H9 (cell line): ENCODE measurements at places on chromosomes 3 and 15.

DNA sequence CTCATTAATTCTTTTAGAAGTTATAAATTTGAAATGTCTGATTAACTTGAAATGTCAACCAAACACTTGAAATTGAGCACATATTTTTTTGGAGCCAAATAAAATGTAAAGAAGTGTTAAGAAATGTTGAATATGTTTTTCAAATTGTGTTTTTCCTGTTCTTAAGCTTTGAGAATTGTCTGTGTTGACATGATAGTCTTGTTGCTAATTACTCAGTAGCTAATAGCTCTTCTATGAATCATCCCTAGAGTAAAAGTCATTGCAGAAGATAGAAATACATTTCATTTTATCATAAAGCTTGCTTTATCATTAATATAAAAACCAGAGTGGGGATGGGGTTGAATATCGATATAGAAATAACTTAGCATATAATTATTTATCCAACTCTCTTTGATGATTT lies 41.9 kb upstream of the ABHD10 start:
- DNase-seq: no peak

DNA sequence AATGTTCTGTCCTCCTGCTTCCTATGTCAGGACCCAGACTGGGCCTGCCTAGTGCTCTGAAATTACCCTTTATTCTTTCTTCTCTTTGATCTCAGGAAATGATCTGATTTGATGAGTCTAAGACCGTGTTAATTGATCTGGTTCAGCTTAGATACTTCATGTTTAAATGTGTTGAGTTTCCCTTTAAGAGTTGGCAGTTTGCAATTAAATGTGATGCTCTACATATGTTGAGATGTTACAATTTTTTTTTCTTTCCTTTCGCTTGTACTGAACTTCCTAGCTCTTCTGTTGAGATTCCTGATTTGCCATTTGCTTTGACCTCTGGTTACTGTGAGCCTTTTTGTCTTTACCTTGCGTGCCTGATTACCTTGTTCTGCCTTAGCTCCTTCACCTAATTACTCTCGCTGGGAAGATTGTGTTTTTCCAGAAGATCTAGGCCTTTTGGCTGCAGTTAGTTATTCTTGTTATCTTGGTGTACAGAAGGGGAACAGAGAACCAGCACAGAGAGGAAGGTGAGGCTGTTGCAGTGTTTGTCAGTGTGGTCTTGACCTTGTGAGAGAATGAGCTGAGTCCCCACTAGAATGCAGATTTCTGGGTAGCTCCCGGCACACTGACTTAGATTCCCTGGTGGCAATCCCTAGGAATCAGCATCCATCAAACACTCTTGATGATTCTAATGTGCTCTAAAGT lies 203.6 kb downstream of the EDEM1 start:
- DNase-seq: no peak

- DNase-seq: no peak
Measured at GRCh38 chr15:80423215-80423614, 19.0 kb downstream of the ARNT2 start.

- DNase-seq: peak; percentile 42
Measured at GRCh38 chr3:42839616-42840015, 30.4 kb downstream of the ACKR2 start.

DNA sequence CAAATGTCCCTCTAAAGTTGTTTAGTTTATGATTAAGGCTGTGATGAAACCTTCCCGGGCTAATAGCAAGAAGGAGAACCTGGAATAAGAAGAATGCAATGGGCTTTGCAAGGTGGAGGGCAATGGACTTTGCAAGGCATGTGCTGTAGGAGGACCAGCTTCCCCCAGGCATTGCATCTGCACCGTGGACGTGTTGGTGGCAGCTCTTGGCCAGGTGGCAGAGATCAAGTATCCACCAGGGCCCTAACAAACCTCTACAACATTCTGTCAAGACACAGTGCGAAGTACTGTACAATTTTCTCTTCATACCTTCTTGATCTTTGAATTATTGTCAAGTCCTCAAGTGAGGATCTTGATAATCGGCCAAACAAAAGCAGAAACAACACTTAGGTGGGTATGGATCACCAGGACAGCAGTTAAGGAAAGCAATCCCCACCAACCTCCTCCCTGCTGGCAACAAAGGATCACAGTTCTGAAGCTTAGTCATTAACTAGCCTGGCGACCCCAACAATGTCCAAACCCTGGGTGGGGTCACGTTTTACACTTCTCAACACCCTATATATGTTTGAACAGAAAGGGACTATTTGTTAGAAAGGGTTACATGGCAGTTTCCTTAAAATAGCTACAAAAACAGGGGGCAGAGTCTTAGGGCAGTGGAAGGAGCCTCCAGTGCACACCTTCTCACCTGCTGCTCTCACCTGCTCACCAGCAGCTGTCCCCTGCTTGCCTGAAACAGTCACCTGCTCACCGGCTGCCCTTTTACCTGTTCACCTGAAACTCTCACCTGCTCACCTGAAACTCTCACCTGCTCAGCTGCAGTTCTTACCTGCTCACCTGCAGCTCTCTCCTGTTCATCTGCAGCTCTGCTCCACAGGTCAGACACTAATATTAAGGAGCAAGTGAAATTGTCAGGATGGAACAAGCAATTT lies 137.9 kb upstream of the LIPC start:
- DNase-seq: no peak

DNA sequence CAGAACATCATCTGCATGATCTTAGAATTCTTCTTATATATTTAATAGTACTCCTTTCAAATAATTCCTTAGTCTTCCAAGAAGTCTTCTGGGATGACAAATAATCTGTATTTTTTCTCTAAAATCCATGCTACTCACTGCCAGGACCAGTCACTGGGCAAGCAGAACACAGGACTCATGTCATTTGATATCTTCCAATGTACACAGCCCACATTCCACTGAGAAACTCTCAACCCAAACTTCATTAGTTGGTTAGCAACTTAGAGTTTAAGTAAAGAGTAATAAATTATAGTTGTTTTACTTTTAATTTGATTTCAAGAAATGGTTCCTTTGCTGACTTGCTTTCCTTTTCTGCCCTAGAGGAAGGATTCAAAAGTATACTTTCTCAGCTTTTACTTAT lies 317.0 kb downstream of the VGLL3 start:
- no peak for DNase-seq

DNA sequence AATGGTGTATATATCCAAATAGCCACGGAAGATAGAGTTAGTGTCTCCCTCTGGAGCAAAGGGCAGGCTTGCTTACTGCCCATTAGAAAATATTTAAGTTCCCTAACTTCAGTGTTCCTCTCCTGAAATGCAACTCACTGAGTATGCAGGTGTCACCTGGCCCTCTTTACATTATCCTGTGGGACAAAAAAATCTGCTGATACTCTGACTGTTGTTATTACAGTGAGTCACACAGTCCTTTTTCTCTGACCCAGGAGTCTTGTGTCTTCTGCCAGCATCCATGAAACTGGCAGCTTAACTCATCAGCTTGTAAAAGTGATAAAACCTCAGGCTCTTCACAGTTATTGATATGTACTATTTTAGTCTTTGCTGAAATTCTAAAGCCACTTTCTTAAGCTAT lies 42.2 kb upstream of the RASGRF1 start:
- DNase-seq: no peak

GRCh38 chr15:45587863-45588170 lies 638 bp downstream of the BLOC1S6 start:
- no peak for DNase-seq

GRCh38 chr3:193230610-193231009 lies 10.4 kb upstream of the PLAAT1 start:
- DNase-seq: no peak

- no peak for DNase-seq
Measured at GRCh38 chr3:153163756-153164550, 1.9 kb downstream of the RAP2B start.

DNA sequence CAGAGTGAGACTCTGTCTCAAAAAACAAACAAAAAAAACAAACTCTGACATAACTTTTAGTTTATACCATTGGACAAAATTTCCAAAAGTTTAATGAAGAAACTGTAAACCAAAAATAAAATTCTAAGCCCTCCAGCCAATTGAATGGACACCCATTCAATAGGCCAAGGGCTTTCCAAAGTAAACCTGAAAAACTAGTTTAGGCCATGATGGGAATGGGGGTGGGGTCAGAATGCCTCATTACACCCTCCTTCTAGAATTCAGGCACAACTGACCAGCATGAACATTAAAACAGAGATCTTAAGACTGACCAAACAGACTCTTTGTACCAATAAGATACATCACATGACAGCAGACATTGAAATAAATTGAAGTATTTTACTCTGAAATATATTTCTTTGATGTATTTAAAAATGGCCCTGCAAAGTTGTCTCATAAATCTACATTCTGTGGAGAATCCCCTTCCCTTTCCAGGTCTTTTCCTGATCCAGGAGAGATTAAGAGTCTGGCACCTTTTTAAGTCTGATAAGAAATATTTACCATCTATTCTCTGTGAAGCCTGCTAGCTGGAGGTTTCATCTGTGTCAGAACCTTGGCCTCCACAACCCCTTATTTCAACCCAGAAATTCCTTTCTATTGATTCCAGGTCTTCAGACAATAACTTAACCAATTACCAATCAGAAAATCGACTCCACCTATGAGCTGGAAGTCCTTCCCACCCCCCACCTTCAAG lies 15.7 kb downstream of the THOC7 start:
- DNase-seq: no peak

DNA sequence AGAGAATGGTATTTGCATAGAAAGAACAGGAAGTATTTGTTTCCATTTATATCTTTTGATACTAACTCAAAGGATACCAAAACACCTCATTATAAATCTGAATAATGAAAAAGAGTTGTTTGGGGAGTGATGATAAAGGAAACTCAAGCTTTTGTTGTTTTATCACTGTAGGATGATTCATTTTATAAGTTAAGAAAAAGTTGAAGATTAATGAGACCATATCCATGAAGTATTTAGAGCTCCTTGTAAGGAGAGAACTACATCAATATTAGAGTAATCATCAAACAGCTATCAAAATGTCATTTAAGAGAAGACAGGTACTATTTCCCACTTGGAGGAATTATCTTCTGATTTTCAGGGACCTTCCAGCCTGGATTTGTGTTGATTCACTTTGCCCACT lies 92.5 kb downstream of the EPHB1 start:
- DNase-seq: no peak

- peak; percentile 82 for DNase-seq
Measured at GRCh38 chr3:17047162-17047561, 162.4 kb downstream of the PLCL2 start.

- DNase-seq: no peak
Measured at GRCh38 chr3:51269466-51269865, 115.6 kb upstream of the MANF start.

DNA sequence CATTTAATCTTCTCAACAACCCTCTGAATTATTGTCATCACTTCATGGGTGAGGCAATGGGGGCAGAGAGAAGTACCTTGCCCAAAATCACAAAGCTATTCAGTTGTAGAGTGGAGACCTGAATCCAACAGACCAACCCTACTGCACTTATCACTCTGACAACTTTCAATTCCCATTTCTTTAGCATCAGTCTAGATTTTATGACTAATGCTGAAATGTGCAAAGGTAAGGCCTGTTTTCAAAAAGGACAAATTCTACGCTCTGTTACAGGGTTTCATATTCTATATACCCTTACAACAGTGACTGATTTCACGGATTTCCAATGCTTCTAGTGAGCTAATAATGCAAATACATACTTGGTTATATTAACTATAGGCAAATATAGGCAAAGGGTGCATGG lies 286.0 kb downstream of the ADAMTS17 start:
- no peak for DNase-seq

- no peak for DNase-seq
Measured at GRCh38 chr3:178095522-178095921, 440.7 kb upstream of the KCNMB2 start.

DNA sequence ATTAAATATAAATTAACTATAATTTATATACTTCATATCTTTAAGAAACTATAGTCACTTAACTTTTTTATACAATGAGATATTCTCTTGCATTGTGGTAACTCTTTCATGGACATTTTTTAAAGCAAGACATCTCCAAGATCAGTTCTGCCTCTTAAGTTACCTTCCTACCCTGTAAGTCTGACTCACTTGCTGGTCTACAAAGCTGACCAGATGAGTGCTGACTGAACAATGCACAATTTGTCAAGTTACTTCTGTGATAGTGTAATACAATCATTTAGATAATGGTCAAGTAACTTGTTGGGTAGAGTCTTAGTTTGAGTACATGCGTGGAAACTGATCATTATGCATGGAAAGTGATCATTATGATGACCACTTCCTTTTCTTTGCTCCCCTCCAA lies 145.9 kb downstream of the MEIS2 start:
- no peak for DNase-seq

DNA sequence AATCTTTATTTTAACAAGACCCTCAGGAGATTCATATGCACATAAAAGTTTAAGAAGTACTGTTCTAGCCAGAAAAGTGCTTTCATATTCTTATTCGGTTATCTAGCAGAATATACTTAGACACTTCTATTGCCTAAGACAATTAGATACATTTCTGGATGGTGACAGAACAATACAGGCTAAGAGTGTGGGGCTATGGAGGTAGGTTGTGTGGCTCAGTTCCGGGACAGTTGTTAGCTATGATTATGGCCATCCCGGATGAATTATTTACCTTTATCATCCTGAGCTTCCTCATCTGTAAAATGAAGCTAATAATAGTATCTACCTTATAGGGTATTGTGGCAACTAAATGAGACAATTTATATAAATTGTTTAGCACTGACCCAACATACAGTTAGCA lies 6.6 kb downstream of the FAM98B start:
- DNase-seq: no peak

GRCh38 chr3:50612234-50612882 lies 784 bp upstream of the CISH start:
- no peak for DNase-seq

GRCh38 chr3:162641907-162642306 lies 1145.3 kb downstream of the OTOL1 start:
- no peak for DNase-seq

- DNase-seq: no peak
Measured at GRCh38 chr15:40695469-40695890, 506 bp downstream of the RAD51 start.

- DNase-seq: no peak
Measured at GRCh38 chr3:136942803-136943202, 15.0 kb upstream of the IL20RB start.

DNA sequence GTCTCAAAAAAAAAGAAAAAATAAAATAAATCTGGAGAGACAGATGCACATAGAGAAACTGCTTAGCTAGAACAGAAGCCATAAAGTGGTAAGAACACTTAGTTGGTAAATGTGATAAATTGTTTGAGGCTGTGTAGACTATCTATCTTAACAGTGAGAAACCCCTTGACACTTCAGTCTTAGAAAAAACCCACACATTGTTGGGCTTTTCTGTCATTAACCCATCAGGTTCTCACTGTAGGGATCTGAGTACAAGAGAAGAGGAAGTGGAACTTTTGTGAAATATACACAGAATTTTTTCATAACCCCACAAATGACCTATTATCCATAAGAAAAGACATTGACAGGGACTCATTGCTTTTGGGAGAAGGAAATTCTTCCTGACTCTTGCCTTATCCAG lies 24.4 kb downstream of the TP63 start:
- DNase-seq: no peak
